ENCODE measurements at places on chromosomes 6 and 20. TPM values are rescaled to one million over a fixed set of nuclear protein-coding genes. Genes with fewer than 3 reads are reported as not detected.

GRCh38 chr20:4766631-4767030, 44.9 kb downstream of the PRND start:
- DNase-seq = no peak

DNA sequence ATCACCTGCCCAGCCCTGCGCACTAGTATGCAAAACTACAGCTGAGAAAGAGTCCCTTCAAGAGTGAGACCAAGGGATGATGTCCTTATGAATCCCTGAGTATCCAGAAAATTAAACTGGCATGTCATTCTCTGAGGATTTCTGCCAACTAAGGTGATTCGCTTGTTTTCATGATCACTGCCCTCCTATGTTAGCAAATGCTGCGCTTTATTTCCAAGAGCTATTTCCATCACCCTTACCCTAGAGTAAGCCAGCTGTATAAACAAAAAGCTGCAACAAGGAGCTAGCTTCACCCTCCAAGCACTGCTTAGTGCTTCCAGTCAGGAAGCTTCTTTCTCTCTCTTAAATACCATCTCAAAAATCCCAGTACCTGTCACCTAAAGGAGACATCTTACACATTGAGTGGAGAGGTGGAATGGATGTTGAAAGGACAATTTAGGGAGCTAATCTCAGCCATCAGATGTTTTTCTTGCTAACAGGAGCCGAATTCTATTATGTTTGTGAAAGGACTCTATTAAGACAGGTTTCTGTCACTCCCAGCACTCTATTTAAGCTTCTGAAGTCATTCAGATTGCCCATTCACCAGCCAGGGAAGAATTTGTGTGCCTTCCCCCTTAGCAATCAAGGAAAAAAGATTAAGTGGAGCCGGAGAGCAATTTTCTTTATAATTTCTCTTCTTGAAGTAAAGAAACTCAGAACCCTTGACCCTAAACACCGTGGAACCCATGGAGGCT, 322.2 kb downstream of the NRN1 start:
- peak; percentile 21 for DNase-seq

DNA sequence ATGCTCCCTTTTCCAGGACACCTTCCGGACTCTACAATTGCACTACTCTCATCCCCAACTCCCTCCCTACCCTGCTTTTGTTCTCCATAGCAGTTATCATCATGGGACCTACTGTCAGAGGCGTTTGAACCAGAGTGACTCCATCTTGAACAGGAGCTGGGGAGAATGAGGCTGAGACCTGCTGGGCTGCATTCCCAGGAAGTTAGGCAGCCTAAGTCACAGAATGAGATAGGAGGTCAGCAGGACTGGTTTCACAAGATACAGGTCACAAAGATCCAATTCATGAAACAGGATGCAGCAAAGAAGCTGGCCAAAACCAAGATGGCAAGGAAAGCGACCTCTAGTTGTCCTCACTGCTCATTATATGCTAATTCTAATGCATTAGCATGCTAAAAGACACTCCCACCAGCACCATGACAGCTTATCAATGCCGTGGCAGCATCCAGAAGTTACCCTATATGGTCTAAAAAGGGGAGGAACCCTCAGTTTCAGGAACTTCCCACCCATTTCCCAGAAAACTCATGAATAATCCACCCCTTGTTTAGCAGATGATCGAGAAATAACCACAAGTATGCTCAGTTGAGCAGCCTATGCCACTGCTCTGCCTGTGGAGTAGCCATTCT, 15.6 kb downstream of the SLC13A3 start:
- no peak for DNase-seq

DNA sequence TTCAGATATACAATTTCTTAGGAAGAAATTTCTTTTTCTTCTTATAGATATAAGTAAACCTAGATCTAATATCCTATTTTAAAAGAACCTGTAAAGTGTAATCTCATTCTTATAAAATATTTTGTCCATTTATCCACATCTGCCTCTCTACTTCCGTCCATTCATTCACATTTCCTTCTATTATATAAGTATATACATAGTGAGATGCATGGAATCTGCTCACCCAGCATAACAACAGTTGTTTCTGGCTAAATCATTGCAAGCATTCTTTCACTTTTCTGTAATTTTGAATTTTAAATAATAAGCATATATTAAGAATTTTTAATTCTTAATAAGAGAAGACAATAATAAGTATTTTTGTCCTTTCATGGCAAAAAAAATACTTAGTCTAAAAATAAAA, 45.4 kb downstream of the CEP162 start:
- DNase-seq = no peak

DNA sequence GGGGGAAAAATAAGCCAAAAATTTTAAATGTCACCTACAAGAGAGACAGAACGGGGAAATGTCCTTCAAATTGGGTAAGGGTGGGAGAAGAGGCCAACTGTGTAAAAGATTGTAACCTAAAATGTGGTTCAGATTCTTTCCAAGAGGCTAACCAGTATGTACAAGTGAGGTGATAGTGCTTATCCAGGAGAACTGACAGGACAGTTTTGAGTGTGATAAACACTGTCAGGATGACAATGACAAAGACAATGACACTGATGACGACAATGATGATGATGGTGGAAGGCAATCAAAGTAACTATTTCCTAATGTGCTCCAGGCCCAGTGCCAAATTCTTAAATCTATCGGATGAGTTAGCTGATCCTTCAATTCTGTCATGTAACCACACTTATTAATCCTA, 57.3 kb downstream of the TASP1 start:
- DNase-seq = no peak

DNA sequence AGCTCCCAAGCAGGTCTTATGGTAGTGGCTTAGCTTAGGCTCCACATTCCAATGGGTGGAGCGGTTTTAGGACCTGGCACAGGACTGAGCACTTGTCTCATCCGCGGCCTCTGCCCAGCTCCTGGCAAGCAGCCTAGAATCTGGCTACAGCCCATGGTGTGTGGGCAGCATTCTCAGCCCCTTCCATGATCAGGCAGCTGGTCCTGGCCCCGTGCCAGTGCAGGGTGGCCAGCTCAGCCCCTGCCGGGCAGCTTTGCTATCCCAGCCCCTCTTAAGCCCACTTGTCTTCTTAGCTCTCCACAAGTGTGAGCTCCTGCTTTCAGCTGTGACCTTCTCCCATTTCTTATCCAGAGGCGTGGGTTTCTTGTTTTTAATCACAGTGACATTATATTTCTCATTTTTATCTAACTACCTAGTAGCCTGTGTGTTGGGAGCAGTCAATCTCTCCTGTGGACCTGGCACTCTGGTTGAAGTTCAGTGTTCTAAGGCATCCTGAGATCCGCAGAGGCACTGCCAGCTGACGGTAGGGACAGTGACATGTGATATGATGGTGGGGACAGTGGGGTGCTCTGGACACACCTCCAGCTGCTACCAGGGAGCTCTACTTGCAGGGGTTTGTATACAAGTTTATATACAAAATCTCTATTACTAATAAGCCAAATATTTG, 119.9 kb upstream of the PRND start:
- DNase-seq = peak; percentile 91

- DNase-seq = peak; percentile 59
Measured at GRCh38 chr6:42742116-42742894, 3.6 kb downstream of the TBCC start.

GRCh38 chr6:168088161-168089053, 9.4 kb upstream of the FRMD1 start:
- DNase-seq = no peak

- DNase-seq = no peak
Measured at GRCh38 chr6:45658958-45659357, 281.2 kb upstream of the SUPT3H start.

- no peak for DNase-seq
Measured at GRCh38 chr6:84774157-84774984, 10.0 kb upstream of the TBX18 start.

DNA sequence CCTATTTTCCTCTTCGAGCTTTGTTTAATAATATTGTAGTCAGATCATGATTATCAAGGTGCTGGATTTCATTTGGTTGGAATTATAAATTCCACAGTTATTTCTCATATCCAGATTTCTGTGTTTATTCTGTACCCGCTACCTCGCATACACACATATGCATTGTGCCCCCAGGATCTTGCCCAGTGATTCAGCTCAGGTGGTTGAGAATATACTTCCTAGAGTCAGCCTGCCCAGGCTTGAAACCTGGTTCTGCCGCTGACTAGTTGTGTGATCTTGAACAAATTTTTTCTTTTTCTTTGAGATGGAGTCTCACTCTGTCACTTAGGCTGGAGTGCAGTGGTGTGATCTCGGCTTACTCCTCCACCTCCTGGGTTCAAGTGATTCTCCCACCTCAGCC, 14.7 kb downstream of the GINM1 start:
- no peak for DNase-seq

DNA sequence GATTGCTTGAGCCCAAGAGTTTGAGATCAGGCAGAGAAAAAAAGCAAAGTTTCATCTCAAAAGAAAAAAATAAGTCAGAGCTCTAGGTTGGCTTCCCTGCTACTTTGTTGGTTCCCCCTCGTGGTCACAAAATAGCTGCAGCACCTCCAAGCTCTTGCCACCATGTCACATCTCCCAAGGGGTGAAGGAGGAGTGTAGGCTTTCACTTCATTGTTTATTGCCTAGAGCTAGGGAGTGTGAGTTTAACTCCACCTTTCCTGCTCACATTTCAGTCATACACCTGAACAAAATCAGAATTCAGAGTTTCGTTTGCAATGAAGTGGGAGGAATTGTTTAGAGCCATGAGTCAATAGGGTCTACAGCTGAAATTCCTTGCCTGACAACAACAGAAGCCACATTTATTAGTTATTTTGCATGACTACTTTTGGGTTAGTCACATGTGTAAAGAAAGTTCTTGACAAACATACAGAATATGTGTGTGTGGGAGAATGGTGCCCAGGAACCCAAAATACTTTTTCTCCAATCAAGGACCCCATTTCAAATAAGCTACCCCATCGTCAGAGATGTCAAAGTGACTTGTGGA, 56.2 kb upstream of the UFL1 start:
- no peak for DNase-seq

DNA sequence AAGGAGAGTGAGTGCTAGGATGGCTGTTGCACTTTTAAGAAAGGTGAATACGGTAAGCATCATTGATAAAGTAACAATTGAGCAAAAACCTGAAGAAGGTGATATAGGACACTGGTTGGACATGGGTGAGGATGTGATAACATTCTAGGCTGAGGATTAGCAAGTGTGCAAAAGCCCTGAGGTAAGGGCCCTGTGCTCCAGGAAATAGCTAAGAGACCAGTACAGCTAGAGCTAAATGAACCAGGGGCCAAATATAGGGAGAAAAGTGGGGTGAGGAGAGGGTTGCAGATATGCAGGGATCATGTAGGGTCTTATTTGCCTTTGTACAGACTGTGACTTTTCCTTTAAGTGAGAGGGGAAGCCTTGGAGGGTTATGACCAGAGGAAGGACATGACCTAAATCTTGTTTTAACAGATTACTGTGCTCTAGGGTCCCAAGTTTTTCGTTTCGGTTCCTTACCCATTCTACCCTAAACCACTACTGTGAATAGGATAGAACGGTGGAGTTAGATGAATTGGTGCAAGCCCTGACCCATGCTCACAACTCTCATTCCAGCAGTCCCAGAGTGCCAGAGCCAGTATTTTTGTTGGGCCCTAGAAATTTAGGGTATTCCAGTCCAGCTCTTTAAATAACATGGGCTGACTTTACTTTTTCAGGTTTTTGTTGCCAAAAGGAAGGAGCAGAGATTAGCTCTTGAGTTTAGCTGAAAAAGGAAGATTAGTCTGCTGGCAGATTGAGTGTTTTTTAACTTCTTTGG, 10.7 kb downstream of the MAPK14 start:
- DNase-seq = no peak

DNA sequence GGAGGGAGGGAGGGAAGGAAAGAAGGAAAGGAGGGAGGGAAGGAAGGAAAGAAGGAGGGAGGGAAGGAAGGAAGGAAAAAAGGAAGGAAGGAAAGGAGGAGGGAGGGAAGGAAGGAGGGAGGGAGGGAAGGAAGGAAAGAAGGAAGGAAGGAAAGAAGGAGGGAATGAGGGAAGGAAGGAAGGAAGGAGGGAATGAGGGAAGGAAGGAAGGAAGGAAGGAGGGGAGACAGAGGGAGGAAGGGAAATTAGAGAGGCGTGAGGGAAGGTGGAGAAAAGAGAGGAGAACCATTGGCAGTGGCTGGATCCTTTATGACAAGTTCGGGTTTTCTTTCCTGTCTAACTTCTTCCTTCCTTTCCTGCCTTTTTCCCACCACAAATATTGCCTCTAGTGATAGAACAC, 22.3 kb upstream of the SUPT3H start:
- no peak for DNase-seq

DNA sequence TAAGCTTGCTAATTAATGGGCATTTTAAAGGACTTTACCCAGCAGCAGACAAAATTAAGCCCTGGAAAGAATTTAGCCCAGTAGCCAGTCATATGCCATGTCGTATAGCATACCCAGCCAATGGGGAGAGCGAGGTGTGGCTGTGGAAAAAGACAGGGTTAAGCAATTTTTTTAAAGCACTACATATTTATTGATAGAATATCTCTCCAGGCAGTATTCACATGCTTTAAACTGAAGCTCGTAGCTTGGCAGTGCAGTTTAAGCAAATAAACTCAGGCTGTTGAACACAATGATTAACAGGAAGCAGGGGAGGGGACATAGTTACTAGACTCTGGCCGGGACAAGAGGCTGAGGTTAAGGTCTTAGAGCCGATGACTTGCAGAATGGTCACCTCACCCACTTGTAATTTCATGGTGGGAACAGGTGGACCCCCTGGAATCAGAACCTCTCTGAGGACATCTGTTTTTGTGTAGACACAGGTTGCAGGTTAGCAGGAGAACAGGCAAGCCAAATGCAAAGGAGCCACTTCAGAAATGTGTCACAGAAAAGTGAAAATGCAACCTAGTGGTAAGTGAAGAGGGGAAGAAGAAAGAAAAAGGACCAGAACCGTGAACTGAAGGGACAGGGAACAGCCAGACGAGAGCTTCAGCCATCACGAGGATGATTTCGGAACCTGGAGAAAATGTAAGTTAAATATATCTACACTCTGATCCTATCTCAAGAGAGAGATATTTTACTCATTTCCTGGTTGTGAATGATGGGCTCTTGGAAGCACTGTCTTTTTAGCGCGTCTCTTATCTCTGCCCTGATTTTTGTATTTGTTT, 7.2 kb downstream of the GCNT2 start:
- DNase-seq = peak; percentile 53

GRCh38 chr6:163955756-163956155, 541.2 kb downstream of the QKI start:
- DNase-seq = no peak

The CRNKL1 gene
- 20.1 TPM for total RNA-seq

The APCDD1L gene
- total RNA-seq = 0.86 TPM

The ZMYND8 gene
- total RNA-seq = 126 TPM

The MUCL3 gene
- not detected for total RNA-seq

The NFYA gene
- total RNA-seq = 42.1 TPM
